ENCODE measurements at places on chromosomes 5 and 9.

DNA sequence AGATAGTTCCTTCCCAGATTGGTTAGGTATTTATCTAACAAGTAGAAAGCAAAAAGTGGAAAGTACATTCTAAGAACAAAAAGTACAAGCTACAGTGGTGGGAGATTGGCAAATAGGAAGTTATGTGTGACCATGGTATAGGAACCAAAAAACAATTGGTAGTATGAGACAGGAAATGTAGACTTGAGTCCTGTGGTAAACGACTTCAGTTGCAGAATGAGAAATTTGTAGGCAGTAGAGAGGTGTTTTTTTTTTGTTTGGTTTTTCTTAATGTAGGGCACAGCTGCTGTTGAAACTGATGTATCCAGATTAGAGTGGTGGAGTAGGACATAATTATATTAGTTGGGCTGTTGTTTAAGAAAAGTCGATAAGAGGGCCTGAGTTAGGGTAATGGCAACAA is 72.0 kb downstream of the CCNH start:
- no peak for DNase-seq

- DNase-seq, result no peak
Measured at GRCh38 chr9:125089331-125089730, 54.0 kb downstream of the SCAI start.

- no peak for DNase-seq
Measured at GRCh38 chr9:133581513-133582343, 27.5 kb downstream of the FAM163B start.

DNA sequence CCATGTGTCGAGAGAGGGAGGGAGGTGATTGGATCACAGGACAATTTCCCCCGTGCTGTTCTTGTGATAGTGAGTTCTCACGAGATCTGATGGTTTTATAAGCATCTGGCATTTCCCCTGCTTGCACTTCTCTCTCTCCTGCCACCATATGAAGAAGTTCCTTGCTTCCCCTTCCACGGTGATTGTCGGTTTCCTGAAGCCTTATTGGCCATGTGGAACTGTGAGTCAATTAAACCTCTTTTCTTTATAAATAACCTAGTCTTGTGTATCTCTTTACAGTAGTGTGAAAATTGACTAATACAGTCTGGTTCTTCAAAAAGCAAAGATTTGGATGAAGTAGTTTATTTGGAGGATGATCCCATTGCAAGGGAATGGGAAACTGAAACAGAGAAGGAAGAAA is 11.3 kb upstream of the MIER3 start:
- no peak for DNase-seq

DNA sequence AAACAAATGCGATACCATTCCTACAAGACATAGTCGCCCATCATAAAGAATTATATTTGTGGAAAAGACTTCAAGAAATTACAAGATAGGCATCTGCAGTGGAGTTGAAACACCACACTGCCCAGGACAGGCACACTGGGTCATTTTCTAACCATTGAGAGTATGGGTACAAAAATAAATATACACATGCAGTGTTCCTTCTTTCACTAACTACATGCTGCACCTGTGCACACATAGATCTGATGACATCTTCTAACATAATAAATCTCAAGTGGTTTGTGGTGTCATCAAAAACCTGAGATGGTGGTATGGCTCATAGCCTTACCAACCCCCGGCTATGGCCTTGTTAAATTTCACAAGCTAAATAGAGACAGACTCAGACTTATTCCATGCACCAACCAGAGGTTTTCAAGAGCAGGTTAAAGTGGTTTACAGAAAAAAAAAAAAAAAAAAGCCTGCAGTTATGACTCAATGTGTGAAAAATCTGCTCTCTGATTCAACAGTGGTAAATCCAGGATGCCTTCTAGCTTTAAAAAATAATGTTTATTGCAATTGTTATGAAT is 12.4 kb upstream of the NFIB start:
- DNase-seq, result no peak

DNA sequence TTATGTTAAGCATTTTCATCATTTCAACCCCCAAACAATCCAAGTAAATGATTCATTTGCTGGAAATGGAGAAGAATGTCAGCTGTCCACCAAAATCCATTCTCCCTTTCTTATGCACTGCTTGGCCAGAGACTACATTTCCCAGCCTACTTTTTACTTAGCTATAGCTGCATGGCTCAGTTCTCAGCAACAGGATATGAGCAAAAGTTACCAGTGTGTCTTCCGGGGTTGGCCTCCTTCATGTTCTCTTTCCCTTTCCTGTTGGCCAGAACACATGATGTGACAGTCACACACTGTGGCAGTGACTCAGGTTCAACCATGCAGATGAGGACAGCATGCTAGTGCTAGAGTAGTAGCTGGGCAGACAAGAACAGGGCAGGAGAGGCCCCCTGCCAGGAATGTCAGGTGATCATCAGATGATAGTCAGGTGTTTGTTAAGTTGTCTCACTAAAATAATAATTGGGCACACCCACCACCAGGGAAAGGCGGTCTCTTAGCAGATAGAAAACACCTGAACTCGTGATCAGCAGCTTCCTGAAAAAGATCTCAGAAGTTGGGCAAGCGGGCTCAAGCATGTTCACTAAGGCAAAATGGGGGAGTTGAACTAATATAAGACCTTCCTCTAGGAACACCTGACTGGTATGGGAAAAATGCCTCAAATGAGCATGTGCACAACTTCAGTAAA is 12.2 kb downstream of the GPR150 start:
- peak; percentile 46 for DNase-seq

DNA sequence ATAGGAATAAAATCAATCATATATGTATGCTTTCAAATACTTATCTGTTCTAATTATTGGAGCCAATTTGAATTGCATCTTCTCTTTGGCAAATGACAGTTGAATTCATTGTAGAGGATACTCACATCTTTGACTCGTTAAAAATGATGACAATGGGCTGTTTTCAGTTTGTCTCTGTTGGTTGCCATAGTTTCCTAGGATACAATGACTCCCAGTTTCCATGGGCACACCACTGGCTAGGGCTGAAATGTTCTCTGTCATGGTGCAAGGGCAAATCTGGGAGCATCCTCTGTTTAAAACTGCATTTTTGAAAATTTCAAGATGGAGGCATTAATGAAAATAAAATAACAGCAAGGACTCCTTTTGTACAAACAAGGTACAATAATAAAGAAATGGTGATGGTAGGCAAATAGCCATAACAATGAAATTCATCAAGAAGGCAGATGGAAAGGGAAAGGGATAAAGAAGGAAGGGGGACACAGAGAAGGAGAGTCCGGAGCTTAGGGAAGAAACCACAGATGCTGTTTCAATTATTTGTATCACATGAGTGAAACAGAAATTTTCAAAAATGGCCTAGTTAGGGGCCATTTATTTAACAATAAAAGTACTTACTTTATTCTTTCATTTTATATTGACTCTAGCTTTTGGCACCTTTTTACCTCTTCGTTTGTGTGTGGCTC is 378.8 kb upstream of the SEMA6A start:
- DNase-seq, result no peak

- DNase-seq, result no peak
Measured at GRCh38 chr5:10644192-10644591, 80.3 kb downstream of the ANKRD33B start.

DNA sequence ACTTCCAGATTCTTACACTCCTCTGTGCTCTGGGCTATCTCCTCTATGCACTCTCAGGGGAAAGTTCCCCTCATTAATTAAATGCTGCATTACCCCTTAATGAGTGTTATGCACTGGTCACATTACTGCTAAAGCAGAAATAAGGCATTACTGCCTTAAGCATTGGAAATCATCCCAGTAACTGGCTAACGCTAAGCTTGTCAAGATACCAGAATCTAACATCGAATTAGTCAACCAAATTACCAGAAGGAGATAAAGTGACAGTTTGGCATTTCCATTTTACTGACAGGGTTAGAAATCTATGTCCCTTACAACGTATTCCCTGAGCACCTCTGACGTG is 69.5 kb upstream of the FAM169A start:
- DNase-seq, result no peak

DNA sequence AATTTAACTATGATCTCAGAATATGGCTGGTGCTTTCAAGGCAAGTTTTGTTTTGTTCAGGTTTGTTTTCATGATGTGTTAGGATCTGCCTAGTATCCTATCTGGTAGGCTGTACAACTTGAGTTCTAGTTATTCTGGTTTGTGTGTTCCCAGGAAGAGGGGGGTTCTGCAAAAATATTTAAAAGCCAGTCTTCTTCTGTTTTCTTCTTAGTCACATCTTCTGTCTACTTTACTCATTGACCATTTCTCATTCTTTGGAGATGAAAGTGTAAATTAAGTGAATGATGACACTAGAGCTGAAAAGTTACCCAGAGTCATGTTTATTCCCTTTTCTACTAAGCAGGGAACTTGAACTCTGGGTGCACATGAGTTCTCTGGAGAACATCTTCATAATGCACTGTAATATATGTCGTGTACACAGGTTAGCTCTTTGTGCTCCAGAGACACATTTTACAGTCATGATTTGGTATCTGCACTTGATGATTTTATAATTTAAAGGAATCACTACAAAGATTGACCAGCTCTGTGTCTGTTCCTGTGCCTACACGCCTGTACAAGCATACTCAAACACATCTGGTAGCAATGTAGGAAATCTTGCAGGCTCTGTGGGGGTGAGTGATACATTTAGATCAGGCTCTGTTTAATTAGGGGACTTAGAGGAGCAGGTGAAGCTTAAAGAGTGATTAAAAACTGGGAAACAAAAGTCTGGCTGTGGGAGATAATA is 5.0 kb downstream of the SMAD5 start:
- DNase-seq, result no peak

DNA sequence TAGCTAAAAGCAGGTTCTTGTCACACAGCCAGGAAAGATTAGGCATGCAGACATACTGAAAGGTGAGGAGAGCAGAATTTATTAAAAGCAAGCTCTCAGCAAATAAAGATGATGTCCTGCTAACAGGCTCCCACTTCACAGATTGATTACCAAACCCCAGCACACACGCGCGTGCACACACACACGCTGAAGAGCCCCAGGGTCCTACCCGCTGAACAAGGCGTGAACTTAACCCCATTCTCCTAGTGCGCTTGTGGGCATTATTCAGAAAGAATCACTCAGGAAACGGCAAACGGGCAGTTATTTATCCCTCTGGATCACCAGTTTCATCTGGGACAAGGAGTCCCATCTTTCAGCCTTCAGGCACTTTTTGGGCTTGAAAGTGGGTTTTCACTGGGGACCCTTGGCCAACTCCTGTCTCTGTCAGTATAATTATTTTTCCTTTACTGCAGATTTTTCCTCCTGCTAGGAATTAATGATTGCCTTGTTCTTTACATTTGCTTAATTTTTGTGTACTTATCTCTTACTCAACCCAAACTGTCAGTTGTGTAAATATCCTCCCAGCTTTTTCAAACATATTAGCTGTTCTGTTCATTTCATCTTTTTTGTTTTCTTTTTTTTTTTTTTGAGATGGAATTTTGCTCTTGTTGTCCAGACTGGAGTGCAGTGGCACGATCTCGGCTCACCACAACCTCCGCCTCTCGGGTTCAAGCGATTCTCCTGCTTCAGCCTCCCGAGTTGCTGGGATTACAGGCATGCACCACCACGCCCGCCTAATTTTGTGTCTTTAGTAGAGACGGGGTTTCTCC is 92.6 kb downstream of the RIC1 start:
- DNase-seq, result no peak

DNA sequence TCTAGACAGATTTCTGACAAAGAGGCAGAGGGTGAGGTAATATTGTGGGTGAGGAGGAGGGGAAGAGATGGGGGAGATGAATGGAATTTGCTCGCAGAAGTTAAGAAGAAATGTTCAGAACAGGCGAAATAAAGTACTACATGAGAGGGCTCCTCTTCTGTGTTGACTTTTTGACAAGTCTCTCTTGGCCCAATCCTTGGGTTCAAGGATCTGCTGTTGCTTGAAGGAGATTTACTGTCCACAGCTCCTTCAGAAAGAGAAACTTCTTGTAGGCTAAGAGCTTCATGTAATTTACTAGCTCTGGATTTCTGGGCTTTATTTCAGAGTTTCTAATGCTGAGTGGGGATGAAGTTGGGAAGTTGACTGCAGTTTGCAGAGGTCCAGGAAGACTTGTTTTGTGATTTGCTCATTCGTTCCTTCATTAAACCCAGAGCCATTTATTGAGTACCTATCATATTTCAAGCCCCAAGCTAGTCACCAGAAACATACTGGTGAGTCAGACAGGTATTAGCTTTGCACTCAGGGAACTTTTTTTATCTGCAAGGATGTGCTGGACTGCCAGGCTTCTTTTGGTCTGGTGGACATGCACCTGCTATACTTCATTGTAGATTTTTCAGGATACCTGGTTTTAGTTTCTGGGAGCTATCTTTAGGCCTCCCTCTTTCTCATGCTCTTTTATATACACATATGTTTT is 402.9 kb upstream of the CLINT1 start:
- no peak for DNase-seq

Data from stimulated activated CD8-positive, alpha-beta memory T cell treated with anti-CD3 and anti-CD28 coated beads, Interleukin-4, amount 100 ng/mL, for 4 hours (primary cell).